ENCODE measurements at places on chromosomes 6 and 20.

GRCh38 chr6:109373762-109374161, 8.5 kb downstream of the CD164 start:
- DNase-seq, result no peak

GRCh38 chr6:96015518-96016333, at the start of gene FUT9:
TSS of gene FUT9 (plus strand) at chr6:96015974. CDS start at chr6:96203156, 187,182 bp downstream.
- DNase-seq, result peak; percentile 88

DNA sequence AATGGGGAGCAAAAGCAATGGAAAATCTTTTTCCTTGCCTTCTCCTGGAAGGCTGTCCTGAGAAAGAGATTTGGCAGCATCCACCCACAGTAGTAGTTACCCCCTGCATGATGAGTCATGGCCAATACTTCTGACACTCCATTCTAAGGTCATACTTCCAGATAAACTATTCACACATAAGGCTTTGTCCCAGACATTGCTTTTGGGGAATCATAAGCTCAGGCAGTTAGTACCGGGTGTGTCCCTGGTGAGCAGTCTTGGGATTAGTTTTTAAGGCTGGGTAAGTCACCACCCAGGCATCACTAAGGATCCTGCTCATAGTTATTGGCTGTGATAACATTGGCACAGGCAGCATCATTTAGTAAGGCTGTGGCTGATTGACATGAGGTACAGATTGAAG, 160.6 kb upstream of the GGTLC1 start:
- DNase-seq, result no peak

DNA sequence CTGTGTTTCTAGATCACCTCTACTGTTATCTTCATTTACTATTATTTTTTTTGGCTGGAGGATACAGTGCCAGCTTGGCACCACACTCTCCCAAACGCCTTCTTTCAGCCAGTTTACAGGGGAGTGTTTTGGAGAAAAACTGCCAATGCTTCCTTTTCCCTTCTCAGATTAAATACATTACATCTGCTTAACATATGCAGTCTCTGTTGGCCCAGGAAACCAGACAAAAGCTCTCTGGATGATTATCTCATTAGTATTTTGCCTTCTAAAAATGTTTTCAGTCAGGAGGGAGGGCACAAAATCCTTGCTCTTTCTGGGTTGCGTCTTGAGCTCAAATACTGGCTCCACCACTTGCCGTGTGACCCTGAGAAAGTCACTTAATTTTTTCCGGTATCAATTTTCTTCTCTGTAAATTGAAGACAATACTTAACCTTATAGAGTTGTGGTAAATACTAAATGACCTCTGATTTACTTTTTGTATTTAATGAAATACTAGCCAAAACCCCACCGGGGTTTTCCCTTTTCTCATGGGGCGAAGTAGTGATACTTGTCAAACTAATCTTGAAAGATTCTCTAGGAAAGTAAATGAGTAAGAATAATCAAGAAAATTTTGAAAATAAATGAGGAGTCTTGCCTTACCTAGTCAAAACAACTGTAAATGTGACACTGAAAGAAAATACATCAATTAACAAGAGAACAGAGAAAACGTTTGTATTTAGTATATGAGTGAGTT, 146.2 kb downstream of the MMS22L start:
- no peak for DNase-seq

- DNase-seq, result no peak
These were observed 232.5 kb downstream of the IBTK start for GRCh38 chr6:82015043-82015442.

DNA sequence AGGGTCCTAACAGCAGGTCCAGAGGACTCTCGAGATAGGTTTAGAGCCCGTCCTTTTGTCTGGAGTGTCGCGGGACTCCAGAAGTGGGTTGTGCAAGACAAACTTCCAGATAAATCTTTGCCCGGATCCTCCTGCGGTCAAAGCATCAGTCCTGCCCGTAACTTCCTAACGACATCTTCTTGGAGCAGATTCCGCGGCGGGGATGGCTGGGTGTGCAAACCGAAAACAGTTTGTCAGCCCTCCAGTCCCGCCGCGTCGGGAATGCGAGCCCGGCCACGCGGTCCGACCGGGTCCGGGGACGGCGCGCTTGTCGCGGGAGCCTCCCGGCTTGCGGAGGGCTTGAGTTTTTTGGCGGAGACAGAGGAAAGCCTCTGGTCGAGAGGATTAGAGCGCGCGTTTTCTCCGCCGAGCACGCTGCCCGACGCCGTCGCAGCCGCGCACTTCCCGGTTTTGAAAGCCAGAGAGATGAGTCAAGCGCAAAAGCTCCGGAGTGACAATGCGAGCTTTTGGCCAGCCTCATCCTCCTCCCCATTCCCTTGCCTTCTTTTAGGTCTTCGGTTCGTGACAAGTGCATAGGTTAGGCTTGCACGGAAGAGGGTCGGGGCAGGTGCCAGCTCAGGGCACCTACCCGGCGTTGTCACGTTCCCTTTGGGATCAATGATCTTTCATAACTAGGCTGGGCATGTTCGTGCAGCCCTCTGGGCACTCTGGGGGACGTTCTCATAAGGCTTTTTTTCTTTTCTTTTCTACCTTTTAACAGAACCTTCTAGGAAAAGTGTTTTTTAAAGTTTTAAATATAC, 91.3 kb upstream of the PRDM1 start:
- peak; percentile 25 for DNase-seq

DNA sequence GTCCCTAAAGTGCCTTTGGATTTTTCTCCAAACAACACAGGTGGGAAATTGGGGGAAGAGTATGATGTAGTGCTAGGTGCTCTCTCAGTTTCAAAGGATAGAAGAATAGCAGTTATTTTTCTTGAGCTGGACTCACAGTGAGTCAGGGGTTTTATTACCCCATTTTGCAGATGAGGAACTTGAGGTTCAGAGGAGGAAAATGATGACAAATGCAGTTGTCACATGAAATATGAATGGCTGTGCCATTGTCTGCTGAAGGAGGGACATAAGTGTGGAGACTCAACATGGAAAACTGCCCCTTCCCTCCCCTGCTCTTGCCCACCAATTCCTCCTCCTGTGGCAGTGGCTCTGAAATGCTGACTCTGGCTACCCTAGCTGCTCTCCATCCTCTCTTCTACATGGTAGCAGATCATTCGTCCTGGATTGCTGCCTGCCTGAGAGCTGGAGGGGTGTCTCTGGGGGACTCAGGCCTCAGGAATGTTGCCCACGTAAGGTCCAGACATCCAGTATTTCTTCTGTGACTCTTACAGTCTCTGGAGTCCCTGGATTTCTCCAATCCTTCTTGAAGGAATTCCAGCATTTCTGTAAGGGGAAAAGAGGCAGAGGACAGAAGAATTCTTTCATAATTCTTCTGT, 37.6 kb upstream of the EPB41L1 start:
- DNase-seq, result no peak

GRCh38 chr6:148831064-148831463, 84.2 kb downstream of the UST start:
- no peak for DNase-seq

- no peak for DNase-seq
These were observed 160.2 kb upstream of the SGK1 start for GRCh38 chr6:134477991-134478635.

- no peak for DNase-seq
These were observed 4.7 kb upstream of the TUBB2A start for GRCh38 chr6:3162067-3162497.

DNA sequence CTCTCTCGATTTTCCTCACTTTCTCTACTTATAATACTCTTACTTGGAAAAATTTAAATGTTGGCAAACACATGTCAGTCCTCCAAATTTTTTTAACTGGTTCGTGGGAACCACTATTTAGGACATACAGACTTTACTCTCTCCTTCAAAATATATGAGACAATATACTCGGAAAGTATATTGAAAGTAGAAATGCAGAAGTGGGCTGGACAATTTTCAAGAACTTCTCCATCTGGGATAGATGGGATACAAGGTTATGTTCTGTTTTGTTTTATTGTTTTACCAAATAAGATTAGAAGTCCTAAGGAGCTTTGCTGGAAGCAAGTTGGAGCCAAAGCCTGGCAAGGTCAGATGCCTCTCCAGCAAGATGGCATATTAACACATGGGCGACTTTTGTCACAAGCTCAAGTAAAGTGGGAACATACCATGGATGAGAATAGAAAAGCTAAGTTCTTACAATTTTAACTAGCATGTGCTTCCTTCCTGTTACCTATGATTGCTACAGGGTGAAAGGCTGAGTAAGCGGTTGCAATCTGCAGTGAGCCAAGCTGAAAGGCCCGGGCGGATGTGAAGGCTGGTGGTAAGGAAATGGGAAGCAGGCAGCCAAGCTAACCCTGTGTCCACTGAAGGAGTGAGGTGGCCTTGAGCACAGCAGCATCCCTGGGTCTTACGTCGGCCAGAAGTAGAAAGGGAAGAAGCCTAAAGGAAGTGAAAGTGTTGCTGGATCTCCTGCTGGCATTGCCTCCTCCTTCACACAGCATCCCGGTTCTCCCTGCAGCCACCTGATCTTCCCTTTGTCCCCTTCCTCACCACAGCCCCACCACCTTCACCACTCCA, 7.1 kb downstream of the MAP3K5 start:
- DNase-seq, result no peak

GRCh38 chr20:38063911-38064530, 30.5 kb downstream of the RPRD1B start:
- no peak for DNase-seq

DNA sequence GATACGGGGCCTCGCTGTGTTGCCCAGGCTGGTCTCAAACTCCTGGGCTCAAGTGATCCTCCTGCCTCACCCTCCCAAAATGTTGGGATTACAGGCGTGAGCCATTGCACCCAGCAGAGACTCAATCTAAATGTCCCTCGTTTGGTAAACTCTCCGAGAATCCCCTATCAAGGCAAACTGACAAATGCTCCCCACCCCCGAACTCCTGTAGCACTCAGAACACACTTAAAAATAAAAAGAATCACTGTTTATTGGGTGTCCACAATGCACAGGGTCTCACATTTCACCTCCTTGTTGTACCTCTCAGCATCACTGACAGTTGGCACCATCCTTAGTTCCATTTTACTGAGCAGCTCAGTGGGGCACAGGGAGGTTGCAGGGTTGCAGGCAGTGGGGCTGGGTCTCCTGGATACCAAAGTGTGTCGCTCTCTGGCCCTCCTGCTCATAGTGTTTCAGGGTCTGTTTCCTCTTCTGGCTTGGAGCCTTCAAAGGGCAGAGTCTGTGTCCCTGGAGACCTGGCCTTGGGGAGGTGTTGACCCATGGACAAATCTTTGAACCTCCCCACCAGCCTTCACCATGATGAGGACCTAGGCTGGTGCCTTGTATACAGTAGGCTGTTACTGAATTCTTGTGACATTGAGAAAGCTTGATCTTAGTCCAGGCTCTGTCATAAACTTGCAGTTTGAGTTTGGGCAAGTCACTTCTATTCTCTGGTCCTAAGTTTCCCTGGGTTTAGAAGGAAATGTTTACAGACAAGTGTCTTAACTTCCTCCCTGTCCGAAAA, 8.5 kb upstream of the SRC start:
- no peak for DNase-seq

- DNase-seq, result peak; percentile 34
These were observed 78.3 kb upstream of the CLDN20 start for GRCh38 chr6:155185544-155185943.

DNA sequence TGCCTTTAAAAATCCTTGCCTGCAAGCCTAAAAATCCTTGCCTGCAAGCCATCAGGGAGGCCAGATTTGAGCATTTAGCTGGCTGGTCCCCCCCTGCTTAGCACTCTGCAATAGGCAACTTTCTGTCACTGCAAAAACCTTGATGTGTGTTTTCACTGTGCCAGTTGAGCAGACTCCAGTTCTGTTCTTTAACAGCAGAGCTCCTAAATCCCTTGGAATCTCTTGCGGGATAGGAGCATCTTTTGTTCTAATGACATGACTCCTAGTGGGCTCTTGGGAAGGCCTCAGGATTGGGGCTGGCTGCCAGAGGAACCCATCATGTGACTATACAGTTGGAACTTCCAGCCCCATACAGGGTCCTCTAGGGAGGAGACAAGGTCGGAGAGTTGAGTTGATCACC, 50.4 kb downstream of the FAM184A start:
- no peak for DNase-seq

- DNase-seq, result peak; percentile 4
These were observed 199.3 kb downstream of the LRFN2 start for GRCh38 chr6:40387871-40388264.

DNA sequence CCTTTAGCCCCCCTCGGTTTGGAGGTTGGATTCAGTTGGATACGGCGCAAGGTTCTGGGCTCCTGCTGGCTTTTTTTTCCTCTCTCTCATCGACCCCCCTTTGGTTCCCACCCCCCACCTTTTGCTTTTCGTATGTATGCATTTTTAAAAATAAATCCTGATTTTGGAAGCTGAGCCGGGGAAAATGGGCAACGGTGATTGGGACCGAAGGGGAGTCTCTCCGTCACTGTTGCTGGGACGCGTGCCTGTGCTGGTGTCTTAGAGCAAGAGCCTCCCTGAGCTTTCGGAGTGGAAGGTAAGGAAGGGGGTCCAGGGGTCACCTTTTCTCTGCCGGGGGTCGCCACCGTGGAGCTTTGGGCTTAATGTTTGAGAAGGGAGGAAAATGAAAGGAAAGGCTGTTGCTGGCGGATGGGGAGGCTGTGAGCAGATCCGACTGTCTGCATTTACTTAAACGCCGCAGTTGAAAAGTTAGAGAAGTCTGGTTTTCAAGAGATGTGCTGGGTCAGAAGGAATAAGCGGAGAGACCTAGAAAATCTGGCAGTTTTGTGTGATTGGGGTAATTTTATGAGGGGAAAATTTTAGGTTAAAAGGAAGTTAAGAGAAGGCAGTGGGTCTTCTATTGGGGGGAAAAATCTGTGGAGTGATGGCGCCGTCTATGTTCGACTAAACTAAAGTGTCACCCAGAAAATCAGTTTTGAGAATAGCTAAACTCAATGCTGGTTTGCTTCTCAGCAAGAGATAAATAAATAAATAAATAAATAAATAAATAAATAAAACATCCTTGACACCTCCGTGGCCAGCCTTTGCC, 828 bp downstream of the ADGRB3 start:
- peak; percentile 42 for DNase-seq

DNA sequence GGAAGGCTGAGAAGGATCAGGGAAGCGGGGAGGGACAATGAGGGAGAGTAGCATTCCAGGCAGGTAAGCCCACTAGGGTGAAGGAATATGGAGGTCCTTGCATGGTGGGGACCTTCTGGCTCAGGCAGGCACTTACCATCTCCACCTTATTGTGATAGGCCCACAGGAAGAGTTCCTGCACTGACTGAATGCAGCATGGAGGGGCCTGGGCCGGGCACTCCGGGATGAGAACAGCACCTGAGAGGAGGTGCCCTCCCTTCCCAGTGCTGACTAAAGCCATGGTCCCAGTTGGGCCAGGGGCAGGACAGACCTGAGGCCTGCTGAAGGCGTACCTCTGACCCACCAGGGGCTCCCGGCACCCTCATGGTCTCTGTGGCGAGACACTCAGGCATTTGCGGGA, 392.7 kb downstream of the CDC5L start:
- DNase-seq, result peak; percentile 10

DNA sequence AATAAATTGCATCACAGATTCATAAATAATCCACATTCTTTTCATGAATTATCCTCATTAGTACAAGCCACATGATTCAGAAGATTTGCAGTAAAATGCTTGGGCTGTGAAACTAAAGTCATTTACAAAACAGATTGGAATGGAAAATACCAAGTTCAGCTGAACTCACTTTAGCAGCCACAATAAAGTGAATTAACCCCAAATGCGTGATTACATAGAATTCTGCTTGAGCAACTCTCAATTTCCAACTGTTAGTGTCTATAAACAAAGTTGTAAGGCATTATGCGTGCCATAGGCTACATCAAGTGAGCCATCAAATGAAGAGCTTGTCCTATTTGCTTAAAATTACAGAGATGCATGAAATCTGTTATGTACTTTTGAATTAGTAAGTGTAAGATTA, 60.4 kb upstream of the GFRAL start:
- no peak for DNase-seq

All from WERI-Rb-1 (cell line).